Activated naive CD4-positive, alpha-beta T cell (primary cell): ENCODE measurements at places on chromosomes 1 and 21.
A peak's percentile ranks its signal among the peaks of the same experiment; 100 is the strongest.

- DNase-seq = no peak
These were observed 588 bp upstream of the WNT3A start for GRCh38 chr1:228006034-228006785.

- DNase-seq = no peak
These were observed 87.5 kb downstream of the RGL1 start for GRCh38 chr1:183892351-183892793.

GRCh38 chr1:173861731-173862145 is 6.1 kb downstream of the GAS5 start:
- DNase-seq = no peak

GRCh38 chr1:117623698-117624097 is 17.9 kb downstream of the TENT5C start:
- no peak for DNase-seq

DNA sequence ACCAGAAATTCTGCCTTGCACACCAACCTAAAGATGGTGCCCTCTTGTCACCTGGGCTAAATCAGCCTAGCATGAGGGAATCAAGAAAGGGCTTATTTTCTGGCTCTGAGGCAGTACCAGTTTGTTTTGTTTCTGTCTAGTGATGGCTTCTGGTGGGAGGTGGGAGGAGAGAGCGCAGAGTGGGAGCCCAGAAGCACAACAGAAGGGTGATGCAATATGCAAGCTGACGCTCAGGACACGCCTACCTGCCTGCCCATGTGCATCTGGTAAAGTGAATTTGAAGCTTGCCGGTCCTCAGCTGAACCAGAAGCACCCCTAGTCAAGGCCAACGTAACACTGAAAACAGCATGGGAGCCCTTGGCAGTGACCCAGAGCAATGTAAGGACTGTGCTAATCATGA is 138.4 kb upstream of the TIAM1 start:
- DNase-seq = no peak

DNA sequence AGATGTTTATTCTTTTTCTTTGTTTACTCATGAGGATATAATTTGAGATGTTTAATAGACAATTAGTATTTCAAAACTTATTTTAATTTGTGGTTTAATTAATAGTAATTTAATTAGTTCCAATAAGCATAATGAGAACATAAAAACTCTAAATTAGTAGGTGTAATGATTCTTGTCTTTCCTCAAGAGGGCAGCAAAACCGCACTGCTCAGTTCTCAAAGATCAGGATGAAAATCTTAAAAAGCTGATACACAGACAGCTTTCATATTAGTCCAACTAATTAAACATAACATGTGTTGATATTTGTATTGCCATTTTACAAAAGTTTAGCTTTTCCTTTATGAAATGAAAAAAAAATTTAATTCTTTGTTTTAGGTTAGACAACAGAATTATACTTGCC is 106.7 kb upstream of the C21orf91 start:
- DNase-seq = no peak

- DNase-seq = no peak
These were observed 854 bp upstream of the ZRANB2 start for GRCh38 chr1:71081697-71082080.

DNA sequence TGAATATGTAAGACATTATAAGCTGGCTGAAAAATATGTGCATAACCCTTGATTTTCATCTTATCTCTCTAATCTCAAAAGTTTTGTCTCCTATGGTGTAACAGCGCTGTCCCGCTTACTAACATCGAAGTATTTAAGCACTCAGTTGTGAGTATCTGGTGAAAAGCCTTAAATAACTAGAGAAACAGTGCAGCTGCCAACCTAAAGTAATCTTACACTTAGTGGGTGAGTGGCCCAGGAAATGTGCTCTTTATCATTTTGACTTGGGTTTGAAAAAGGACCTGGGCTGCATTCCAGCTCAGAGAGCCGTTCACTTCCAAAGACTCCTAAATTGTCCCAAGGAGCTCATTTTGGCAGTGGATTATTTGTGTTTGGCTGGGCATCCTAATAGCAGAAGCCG is 225.9 kb downstream of the SPATA17 start:
- DNase-seq = no peak

- peak; percentile 72 for DNase-seq
These were observed 3.5 kb downstream of the RUSC1 start for GRCh38 chr1:155324037-155324716.

DNA sequence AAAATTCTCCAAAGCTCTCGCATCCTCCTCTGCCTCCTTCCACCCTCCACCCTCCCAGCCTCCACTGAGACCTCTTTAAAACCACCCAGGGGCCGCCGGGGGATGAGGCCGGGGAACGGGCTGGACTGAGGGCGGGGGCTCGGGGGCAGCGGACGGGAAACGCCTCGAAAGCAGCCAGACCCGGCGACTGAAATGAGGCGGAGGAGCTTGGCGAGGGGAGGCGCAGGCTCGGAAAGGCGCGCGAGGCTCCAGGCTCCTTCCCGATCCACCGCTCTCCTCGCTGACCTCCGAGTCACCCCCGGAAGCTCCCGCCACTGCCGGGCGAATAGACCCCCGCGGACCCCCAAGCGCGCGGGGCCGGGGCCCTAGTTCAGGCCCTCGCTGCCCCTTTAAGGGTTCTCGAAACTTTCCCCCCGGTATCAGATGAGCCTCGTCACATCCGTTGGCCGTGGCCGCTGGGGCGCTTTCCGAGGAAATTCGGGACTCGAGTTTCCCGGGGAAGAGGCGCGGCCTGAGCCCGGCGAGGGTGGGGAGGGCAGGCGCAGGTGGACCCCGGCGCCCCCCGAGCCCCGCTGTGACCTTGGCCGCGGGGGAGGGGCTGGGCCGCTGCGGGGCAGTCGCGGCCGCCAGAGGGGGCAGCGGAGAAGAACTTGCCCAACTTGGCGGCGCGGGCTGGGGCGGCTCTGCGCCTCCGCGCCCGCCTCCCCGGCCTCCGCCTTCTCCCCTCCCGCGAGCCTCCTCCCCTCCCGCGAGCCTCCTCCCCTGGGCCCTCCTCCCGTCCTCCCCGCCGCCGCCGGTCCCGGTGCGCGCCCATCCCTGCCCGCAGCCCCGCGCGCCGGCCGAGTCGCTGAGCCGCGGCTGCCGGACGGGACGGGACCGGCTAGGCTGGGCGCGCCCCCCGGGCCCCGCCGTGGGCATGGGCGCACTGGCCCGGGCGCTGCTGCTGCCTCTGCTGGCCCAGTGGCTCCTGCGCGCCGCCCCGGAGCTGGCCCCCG is at the start of gene BACE2:
Gene BACE2 (plus strand): TSS at position 813 of the 995 bp plus-strand sequence. CDS start 104 bp downstream, at position 917.
- peak; percentile 3 for DNase-seq

- no peak for DNase-seq
These were observed 10.5 kb downstream of the MAEL start for GRCh38 chr1:166999500-167000055.

DNA sequence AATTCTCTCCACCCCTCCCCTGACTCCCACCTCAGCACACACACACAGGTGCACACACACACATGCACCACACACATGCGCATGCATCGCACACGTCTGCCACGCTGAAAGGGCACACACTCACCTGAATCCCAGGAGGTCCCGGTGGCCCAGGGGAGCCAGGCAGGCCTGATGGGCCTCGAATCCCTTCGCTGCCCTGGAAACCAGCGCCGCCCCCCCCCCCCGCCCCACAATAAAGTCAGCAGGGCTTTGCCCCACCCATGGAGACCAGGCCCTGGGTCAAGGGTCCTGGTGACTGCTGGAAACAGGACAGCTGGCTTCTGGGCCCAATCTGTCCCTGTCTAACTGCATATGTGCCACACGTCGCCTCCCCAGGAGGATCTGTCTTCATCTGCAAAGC is 17.8 kb upstream of the PEF1 start:
- DNase-seq = no peak

GRCh38 chr1:208542309-208542708 is 298.1 kb upstream of the PLXNA2 start:
- no peak for DNase-seq

DNA sequence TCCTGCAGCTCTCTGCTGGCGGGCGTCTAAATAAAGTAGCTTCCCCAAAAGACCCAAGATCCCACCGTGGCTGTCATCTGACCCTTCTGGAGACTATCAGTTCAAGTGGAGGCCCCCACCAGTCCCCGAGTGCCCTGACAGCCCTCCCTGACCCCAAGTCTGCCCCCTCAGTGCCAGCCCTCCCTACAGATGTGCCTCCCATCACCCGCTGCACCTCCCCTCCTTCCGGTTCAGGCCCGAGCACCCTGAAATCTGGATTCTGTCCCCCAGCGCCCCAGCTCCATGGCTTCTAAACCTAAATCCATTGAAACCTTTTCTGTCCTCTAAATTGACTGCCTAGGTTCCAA is 595 bp downstream of the IL10RB start:
- DNase-seq = no peak

DNA sequence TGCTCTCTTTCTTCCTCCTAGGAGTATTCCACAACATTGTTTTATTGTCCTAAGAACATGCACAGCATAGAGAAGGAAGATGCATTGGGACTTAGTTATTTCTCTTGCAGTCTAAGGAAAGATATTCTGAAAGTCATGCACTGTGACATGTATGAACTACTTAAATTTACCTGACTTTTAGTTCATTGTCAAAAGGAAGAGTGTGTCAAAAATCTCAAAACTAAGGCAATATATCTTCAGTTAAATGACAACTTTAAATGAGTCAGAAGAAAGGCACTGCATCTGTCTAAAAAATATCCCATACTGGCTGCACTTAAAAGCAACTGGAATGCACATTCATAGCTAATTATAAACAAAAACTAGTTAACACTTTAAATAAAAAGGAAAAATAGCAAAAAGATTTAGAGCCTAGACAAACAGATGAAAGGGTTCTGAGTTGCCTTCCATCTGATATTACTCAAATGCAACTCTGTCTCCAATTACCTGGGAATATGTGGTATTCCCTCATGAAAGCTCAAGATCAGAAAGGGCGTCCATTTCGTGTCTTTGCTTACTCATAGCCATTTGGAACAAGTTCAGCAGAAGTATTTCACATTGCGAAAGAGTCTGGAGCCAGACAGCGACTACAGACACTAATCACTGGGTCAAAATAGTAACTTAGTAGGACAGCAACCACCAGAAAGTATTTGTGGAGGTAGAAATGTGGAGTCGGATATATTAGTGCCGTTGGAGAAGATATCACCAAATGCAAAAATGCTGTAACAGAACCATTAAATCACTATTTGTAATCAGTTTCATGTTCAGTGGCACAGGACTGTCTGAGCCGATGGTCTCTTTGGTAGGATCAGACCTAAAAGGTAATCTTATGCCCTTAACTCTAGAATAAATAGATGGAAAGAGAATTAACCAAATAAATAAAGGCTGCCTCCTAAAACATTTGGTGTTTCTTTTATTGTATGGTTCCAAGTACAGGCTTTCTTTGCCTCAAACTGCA is 225.7 kb downstream of the GREM2 start:
- no peak for DNase-seq

GRCh38 chr21:17387030-17387617 is 125.7 kb upstream of the CXADR start:
- peak; percentile 7 for DNase-seq

DNA sequence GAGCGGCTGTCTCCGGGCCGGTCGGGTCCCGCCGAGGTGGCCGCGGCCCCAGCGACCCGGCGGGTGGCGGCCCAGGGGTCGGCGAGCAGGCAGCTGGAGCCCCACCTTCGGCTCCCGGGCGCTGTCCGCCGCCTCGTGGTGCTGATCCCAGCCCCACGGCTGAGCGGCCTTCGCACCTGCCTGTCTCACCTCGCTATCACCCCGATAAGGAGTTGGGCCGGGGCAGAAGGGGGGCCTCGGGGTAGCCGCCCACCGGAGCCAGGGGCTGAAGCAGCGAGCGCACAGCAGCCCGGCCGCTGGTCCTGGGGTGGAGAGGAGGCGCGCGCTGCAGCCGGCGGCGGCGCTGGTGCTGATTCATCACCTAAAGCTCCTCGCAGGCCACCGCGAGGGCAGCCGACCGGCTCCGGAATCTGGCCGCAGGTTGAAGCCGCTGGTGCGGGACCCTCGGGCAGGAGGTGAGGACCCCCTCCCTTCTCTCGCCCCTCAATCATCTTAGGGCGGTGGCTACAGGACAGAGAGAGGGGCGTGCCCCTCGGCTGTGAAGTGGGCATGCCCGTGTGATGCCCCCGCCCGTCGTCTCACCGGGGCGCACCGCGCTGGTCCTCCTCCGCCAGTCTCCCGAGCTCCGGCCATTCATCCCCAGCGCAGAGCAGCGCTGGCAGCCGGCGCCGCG is 575 bp downstream of the TRIM67 start:
- DNase-seq = peak; percentile 14

DNA sequence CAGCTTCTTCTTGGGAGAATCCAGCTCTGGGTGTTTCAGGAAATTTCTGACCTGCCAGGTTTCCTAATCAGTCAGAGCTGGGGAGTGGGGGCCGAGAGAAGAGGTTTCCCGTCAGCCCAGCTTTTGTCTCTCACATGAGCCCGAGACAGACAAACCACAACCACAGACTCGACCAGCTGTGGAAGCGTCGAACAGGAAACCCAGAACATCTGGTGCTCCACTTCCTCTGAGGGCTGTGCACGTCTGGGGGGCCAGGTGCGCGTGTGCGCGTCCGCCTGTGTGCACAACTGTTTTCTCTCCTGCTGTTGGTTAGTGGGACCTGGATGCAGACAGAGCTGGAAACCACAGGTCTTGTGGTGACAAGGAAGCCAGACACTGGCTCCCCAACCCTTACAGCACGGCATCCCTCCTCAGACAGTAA is 113.0 kb upstream of the SLC25A33 start:
- DNase-seq = peak; percentile 67

GRCh38 chr1:153228491-153228890 is 11.1 kb downstream of the PRR9 start:
- DNase-seq = no peak
